ENCODE measurements at places on chromosomes 2 and 18. TPM values are rescaled to one million over a fixed set of nuclear protein-coding genes. Genes with fewer than 3 reads are reported as not detected.
A peak's percentile ranks its signal among the peaks of the same experiment; 100 is the strongest.

DNA sequence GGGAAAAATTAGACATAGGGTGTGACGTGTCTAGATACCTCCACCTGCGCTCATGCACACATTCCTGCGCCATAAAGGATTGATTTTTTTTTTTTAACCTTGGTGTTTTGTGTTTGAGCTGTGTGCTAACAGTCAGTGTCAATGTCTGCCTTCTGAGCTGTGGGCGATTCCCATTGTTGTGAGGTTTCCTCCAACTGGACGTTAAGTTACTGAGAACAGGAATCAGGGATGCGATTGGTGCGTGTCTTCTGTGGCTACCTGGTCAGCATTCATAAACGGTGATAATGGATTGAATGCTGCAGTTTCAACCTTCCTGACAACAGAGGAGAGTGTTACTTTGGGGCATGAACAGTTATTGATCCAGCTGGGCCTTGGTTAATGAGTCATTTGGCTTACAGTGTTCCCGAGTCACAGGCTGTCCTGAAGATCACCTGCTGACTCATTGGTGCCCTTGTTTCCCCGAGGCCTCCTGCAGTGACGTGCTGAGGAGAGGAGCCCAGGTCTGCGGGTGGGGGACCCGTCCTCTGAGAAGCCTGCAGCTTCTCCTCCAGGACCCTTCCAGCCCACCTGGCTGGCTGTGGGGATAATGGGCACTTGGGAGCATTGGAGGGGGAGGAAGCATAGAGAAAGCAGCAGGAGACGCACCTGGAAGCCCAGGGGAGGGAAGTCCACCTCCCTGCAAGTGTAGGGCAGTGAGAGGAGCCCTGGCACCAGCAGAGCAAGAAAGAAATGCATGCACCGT is 25.8 kb upstream of the CABYR start:
- DNase-seq, result peak; percentile 90
- no peaks in the 10 kb centered on the region for H3K36me3 ChIP-seq
- peaks cover 18% of the 10 kb centered on the region for H3K4me1 ChIP-seq
- no peaks in the 10 kb centered on the region for H3K27me3 ChIP-seq

GRCh38 chr2:851680-852079 is 99.0 kb upstream of the SNTG2 start:
- H3K4me3 ChIP-seq, result no peak overlapping the region
- no peak overlapping the region for H3K27ac ChIP-seq
- no peaks in the 10 kb centered on the region for H3K36me3 ChIP-seq
- H3K27me3 ChIP-seq, result 0 out of 2 replicates have a peak, but pooled peaks cover 3% of the 10 kb centered on the region

DNA sequence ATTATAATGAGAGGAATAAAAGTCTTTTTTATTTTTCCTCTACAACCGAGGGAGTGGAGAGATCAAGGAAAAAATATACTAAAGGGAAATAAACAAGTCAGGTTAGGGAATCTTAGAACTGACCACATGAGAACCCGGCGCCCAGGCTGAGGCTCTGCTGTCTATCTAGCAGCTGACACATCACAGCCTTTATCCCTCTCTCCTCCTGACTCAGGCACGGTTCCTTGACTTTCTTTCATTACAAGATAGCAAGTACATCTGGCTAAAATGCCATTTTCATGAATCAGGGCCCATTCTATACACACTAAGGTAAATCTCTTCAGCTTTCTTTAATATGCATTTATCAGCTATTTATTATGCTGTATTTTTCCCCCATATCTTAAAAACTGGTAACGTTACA is 296.0 kb downstream of the TMX3 start:
- H3K27ac ChIP-seq, result no peak overlapping the region
- H3K4me3 ChIP-seq, result no peak overlapping the region
- H3K36me3 ChIP-seq, result no peaks in the 10 kb centered on the region
- H3K4me1 ChIP-seq, result no peaks in the 10 kb centered on the region

- no peak overlapping the region for H3K27ac ChIP-seq
- no peak overlapping the region for H3K4me3 ChIP-seq
- DNase-seq, result no peak
Observed at GRCh38 chr2:57701391-57701791, 345.2 kb upstream of the VRK2 start.

- H3K27ac ChIP-seq, result no peak overlapping the region
- peaks cover 3% of the 10 kb centered on the region for H3K4me1 ChIP-seq
- DNase-seq, result no peak
- H3K36me3 ChIP-seq, result no peaks in the 10 kb centered on the region
- H3K4me3 ChIP-seq, result no peak overlapping the region
Observed at GRCh38 chr2:6968319-6969100, 51.3 kb downstream of the RNF144A start.

The ASB18 gene
- total RNA-seq, result not detected

DNA sequence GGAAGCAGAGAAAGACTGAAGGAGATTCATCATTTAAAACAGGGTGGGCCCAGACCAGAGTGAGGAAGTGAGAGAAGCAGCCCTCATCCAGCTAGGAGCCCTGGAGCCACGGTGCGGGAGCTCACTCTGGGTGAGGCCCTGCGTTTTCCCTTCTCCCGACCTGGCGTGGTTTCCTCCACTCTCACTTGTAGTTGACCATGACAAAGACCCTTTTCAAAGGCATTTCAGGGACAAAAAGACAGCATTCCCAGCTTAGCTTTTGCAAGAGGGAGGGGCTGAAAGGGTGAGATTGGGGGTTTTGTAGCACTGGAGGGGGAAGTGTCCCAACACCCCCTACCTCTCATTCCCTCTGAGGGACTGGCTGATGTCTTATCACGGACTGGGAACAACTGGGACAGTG is 56.6 kb downstream of the TRPM8 start:
- no peaks in the 10 kb centered on the region for H3K36me3 ChIP-seq
- no peaks in the 10 kb centered on the region for H3K27me3 ChIP-seq
- H3K4me1 ChIP-seq, result peaks cover 45% of the 10 kb centered on the region
- H3K27ac ChIP-seq, result peak overlapping the region; percentile 69

DNA sequence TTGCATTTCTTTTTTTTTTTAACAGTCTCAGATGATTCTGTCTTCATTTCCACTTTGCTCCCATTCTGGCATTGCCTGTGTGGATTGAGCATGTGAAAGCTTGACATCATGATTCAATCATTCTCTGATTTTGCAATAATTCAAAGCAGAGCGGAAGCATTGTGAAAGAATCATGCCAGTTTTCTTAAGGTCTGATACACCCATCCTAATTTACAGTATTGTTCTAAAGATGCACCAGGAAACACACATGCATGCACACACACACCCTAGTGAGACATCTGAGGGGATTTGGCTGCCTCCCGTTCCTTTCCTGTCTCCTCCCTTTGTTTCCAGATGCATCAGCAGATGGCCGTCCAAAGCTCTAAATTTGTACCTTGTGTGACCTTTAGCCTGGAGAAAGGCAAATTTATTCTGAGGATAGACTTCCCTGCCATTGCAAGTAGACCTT is 97.3 kb downstream of the FMNL2 start:
- no peaks in the 10 kb centered on the region for H3K27me3 ChIP-seq
- H3K27ac ChIP-seq, result no peak overlapping the region
- no peak for DNase-seq
- H3K4me3 ChIP-seq, result no peak overlapping the region

GRCh38 chr2:200003444-200003843 is 48.1 kb downstream of the MAIP1 start:
- H3K27ac ChIP-seq, result no peak overlapping the region
- peaks cover 5% of the 10 kb centered on the region for H3K4me1 ChIP-seq
- H3K36me3 ChIP-seq, result no peaks in the 10 kb centered on the region
- DNase-seq, result no peak

GRCh38 chr2:210919128-210919527 is 362.7 kb downstream of the CPS1 start:
- H3K27ac ChIP-seq, result no peak overlapping the region
- no peaks in the 10 kb centered on the region for H3K36me3 ChIP-seq
- no peaks in the 10 kb centered on the region for H3K4me1 ChIP-seq

DNA sequence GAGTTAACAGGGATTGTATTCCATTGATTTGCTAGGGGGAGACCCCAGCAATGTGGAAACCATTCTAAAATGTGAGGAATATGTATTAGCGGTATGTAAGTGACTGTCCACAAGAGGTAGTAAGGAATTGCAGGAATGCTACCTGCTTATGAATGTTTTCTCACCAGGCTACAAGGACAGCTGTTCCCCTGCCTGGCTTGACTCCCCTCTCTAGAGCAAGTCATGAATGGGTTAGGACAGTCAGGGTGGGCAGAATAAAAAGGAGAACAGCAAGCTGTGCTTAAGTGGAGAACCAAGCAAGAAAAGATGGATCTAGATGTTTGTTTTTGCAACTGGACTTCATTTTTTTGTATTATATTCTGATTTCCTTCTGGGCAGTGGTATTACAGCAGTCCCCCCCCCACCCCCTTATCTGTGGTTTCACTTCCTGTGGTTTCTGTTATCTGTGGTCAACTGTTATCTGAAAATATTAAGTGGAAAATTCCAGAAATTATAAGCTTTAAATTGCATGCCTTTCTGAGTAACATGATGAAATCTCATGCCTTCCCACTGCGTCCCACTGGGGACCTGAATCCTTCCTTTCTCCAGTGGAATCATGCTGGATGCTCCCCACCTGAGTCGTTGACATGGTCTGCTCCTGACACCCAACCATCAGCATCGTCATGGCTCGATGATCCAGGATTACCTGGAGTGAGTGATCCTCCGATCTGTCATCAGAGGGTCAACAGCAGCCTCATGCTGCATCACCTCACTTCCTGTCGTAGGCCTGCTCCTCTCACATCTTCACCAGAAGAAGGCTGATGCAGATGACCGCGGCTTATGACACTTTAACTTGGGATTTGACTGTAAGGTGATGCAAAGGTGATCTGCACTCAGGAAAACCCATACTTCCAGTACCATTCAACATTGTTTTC is 52.2 kb downstream of the VAPA start:
- no peak for DNase-seq
- no peaks in the 10 kb centered on the region for H3K27me3 ChIP-seq
- H3K4me3 ChIP-seq, result no peak overlapping the region
- H3K27ac ChIP-seq, result no peak overlapping the region

- H3K27ac ChIP-seq, result no peak overlapping the region
- peak; percentile 37 for DNase-seq
- H3K4me3 ChIP-seq, result no peak overlapping the region
- no peaks in the 10 kb centered on the region for H3K4me1 ChIP-seq
Observed at GRCh38 chr2:134491771-134492441, 226.9 kb downstream of the TMEM163 start.

GRCh38 chr2:27489118-27489497 is 435 bp downstream of the IFT172 start:
- peaks cover 8% of the 10 kb centered on the region for H3K4me1 ChIP-seq
- H3K4me3 ChIP-seq, result peak overlapping the region; percentile 63
- H3K27ac ChIP-seq, result peak overlapping the region; percentile 30

DNA sequence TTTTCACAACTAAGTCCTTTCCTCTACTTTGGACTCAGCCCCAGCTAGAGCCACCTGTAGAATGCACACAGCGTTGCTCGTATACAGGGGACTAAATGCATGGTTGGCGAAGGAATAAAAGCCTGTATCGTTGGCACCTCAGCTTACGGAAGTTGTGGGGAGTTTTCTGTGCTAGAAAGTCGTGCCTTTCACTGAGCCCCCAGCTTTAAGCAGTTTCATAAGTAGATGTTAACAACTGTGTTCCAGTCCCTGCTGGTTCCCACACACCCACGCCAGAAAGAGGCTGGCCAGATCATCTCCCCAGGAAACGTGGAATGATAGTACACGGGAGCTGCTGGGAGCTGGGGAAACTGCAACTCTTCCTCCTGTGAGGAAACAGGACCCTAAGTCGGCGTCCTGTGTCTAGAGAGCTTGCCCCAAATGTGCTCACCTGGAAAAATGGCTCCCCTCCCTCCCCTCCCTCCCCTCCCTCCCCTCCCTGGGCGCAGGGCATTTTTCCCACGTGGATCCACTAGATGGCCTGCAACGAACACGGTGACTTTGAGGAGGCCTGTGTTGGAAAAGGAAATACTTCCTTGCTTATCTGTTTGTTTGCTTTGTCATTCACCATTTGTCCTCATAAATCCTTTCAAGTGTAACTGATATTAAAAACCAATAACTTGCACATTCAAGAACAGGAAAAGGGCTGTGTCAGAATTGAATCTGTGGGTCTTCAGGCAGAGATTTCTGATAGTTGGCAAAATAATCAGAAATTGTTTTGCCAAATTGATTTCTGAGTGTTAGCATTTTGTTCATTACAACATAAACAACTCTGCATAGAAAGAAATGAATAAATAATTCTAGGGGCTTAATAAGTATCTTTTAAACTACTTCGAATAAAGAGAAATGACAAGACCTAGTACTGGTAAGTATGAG is 43.9 kb upstream of the RFX8 start:
- no peak overlapping the region for H3K4me3 ChIP-seq
- no peaks in the 10 kb centered on the region for H3K36me3 ChIP-seq

The ALPP gene
- 0.34 TPM for total RNA-seq

- H3K36me3 ChIP-seq, result no peaks in the 10 kb centered on the region
- DNase-seq, result no peak
- H3K27ac ChIP-seq, result no peak overlapping the region
- H3K4me3 ChIP-seq, result no peak overlapping the region
- peaks cover 6% of the 10 kb centered on the region for H3K4me1 ChIP-seq
Observed at GRCh38 chr2:111054791-111055691, 65.7 kb upstream of the BCL2L11 start.

DNA sequence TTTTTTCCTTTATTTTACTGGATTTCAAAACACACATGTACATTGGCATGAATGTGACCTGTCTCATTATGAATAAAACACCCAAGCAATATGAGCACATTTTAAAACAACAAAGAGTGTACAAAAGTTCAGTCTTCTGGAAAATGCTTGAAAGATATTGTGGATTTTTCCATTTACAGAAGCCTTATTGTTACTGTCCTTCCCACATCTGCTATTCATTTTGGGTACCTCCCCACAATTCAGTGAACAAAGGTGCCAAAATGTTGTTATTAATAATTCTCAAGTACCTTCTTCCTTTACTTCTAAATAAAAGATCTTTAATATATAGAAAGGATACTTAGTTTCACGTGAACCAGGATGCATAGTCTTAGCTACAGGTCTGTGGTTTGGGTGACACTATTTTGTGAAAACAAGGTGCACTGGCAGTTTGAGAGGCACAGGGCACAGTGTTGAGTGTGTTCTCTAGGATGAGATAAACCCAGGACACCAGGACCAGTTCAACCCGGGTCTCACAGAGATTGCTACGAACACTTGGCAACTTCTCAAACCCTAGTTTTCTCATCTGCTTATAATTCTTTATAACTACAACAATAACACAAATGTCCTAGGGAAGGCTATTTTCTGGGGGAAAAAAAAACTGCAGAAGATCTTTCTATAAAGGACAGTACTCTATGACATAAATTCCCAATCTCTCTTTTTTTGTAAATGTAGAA is 84.5 kb upstream of the GALNT5 start:
- no peak for DNase-seq
- no peaks in the 10 kb centered on the region for H3K4me1 ChIP-seq
- no peak overlapping the region for H3K27ac ChIP-seq
- no peak overlapping the region for H3K4me3 ChIP-seq

DNA sequence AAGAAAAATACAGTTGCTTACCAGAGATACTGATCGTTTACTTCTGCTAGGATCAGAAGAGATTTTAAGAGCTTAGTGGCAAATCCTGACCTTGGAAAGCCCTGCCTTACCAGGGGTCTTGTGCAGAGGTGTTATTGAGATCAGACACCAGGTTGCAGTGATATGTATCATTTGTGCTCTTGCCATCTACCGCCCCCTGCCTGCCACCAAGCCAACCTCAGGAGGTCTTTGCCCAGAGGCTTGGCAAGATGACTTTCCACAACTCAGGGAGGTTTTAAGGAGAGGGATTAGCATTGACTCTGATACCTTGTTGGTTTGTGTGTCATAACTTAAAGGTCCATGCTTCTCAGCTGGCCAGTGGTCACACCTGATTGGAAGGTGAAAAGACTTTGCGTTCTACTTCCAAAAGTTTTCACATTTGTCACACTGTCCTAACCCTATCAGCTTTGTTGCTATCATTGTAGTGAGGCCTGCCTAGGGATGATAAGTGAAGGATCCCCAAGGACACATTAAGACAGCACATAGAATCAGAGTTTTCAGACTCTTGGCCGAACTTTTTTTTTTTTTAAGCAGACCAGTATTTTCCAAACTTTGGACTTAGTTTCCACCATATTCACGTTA is 46.2 kb upstream of the MGAT5 start:
- H3K4me3 ChIP-seq, result no peak overlapping the region
- peak; percentile 47 for DNase-seq
- no peaks in the 10 kb centered on the region for H3K27me3 ChIP-seq
- H3K36me3 ChIP-seq, result no peaks in the 10 kb centered on the region
- H3K27ac ChIP-seq, result no peak overlapping the region
